Fibroblast of skin of scalp (primary cell): ENCODE measurements at places on chromosomes 2 and 18.

GRCh38 chr2:15316370-15316814 is 244.7 kb downstream of the NBAS start:
- no peak for DNase-seq

DNA sequence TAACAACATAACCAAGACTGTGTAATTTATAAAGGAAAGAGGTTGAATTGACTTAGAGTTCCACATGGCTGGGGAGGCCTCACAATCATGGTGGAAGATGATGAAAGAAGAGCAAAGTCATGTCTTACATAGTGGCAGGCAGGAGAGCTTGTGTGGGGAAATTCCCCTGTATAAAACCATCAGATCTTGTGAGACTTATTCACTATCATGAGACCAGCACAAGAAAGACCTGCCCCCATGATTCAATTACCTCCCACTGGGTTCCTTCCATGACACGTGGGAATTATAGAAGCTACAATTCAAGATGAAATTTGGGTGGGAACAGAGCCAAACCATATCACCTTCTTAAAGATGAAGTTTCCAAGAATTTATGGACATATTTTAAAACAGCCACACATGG is 2.5 kb upstream of the IL36RN start:
- no peak for DNase-seq

- peak; percentile 29 for DNase-seq
These were observed 3.8 kb downstream of the GALNT5 start for GRCh38 chr2:157261199-157261782.

GRCh38 chr18:61731693-61732376 is 161.0 kb downstream of the RNF152 start:
- DNase-seq, result peak; percentile 51

- DNase-seq, result no peak
These were observed 98.8 kb downstream of the TRABD2A start for GRCh38 chr2:84781942-84782716.

GRCh38 chr2:31271851-31272267 is 37.9 kb downstream of the EHD3 start:
- peak; percentile 31 for DNase-seq

DNA sequence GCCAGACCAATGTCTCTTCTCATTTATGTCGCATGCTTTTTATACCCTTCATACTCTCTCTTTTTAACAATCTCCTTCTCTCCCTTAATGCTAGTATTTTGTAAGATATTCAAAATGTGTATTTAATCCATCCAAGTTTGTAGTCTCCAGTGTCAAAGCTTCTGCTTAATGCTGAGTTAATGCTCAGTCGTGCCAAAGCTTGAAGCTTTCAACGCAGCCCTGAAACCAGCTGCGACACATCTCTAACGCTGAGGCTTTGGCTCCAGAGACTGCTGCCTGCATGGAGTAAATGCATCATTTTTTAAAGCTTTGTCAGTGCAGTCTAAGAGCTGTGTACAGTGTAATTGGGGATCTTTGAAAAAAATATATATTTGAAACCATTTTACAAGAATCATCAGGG is 2108.8 kb upstream of the PIK3C3 start:
- DNase-seq, result no peak

- DNase-seq, result peak; percentile 59
These were observed 22.7 kb upstream of the GMPPA start for GRCh38 chr2:219475697-219476651.

DNA sequence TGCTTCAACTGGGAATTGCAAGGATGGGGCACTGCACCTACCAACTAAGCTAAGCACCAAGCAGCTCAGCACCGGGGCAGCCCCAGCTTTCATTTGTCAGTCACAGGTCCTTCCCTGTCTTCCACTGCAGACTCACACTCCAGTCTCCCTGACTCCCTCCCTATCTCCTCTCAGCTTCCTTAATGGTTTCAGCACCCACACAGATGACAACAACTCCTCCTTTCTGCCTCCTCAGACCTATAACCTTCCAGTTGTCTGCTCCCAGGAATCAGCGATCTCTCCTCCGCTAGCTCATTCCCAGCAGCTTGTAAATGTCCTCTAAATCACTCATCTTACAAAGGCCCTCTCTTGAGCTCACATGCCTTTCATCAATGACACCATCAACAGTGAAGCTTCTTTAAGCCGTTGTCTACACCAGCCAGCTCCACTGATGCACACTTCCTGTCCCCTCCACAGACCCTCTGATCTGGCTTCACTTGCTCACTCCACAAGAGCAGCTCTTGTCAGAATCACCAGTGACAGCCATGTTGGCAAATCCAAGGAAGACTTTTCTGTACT is 32.1 kb downstream of the CLASP1 start:
- no peak for DNase-seq

GRCh38 chr18:29154196-29154757 is 977.3 kb upstream of the CDH2 start:
- peak; percentile 58 for DNase-seq

DNA sequence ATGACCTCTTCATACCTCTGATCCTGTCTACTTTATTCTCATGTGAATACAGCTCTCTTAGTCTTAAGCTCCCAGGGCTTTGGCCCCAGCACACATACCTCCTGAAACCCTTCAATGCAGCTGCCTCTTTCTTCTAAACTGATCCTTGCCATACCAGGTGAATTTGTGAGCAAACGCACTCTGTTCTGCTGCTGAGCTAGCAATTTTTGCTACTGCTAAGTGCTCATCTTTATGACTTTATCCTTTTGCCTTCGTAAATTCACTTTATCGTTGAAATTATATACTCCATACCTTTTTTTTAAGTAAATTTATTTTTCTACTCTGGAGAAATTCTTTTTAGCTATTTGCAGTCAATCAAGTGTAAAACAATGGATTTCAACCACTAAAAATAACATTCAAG is 287.7 kb downstream of the CMPK2 start:
- DNase-seq, result no peak
